ENCODE measurements at places on chromosomes 11 and 22.

- no peak for DNase-seq
Observed at GRCh38 chr22:43440104-43440387, 28.2 kb downstream of the MPPED1 start.

DNA sequence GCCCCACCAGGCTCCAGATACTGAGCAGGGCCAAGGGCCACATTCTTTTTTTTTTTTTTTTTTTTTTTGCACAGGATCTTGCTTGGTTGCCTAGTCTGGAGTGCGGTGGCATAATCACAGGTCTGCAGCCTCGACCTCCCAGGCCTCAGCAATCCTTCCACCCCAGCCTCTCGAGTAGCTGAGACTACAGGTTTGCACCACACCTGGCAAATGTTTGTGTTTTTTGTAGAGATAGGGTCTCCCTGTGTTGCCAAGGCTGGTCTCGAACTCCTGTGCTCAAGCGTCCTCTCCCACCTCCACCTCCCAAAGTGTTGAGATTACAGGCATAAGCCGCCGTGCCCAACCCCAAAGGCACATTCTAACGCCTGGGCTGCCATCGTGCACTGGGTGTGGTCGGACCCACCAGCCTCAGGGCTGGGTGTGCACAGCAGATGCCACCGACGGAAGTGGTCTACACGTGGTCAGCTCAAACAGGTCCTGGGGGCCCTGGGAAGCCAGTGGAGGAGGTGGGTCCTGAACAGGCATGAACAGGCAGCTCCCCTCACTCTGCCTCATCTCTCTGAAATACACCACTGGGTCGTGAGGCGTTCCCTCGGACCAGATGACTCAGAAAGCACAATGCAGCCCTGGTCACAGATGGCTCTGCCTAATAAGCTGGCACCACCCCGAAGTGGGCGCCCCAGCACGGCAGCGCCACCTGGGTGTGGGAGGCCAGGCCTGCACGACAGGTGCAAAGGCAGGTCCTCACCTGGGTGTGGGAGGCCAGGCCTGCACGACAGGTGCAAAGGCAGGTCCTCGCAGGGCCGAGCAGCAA, 5.1 kb upstream of the B4GALNT4 start:
- peak; percentile 87 for DNase-seq

- DNase-seq = no peak
Observed at GRCh38 chr11:70473873-70474690, 75.8 kb downstream of the CTTN start.

DNA sequence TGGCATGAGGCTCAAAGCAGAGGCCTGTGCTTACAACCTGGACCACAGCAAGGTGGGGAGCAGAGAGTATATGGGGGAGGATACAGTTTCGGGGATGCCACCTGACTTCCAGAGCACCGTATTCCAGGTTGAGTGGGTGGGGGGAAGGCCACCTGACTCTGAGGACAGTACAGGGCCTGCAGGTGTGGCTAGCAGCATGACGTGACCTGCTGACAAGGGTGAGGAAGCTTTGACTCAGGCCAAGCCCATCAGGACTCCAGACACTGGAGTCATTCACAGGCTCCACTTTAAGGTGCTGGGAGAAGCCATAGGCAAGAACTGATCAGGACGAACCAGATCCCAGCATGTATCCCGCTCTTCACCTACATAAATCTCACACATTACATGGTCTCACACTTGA, 34.6 kb upstream of the CRTAM start:
- no peak for DNase-seq

- DNase-seq = no peak
Observed at GRCh38 chr11:46112961-46113607, 8.2 kb downstream of the PHF21A start.

DNA sequence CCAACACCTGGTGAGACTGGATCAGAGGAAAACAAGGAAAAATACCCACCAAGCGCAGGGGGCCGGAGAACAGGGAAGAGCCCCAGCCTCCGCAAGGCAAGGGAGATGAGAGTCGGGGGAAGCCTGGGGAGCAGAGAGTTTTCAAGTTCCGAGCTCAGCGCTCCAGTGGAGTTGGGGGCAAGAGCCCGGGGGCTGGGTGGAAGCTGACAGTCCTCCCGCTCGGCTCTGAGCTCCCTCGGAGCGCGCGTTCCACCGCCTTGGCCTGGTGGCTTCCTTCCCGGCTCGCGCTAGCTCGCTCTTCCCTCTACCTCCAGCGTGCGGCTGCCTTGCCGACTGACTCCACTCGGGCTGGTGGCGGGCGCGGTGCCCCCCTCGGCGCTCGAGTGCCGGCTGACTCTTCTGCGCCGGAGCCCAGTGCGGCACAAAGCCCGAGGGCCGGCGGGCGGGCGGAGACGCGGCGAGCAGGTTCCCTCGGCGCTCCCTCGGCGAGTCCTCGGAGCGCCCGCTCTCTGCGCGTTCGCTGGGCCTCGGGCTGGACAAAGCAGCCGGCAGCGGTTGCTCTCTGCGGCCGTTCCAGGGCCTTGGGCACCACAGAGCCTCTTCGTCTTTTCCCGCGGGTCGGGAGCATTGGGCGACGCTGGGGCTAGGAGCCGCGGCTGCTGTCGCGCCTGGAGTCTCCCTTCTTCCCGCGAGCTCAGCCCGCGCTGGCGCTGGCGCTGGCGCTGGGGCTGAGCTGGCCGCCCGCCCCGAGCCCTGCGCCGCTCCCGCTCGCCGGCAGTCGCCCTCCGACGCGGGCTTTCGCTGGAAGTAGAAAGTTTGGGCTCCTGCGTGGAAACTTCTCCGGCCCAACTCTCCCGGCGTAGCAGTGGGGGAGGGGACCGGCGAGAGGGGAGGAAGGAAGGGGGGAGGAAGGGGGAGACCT, 1.0 kb downstream of the PAX6 start:
- peak; percentile 64 for DNase-seq

DNA sequence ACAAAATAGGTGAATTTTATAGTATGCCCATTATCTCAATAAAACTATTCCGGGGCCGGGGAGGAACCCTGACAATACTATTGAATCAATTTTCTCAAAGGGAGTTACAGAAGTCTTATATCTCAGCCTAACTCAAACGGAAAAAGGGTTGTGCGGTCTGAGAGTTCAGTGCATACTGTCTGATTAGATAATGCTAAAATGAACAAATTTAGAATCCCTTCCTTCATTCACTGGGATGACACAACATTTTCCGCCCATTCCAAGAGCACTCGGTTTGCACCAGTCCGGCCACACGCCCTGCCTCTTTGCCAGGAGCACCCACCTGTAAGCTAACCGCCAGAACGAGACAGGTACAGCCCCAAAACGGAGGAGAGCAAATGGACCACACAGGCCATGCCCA, 50.0 kb upstream of the NFRKB start:
- no peak for DNase-seq

GRCh38 chr11:117837070-117837776, 12.7 kb upstream of the FXYD2 start:
- DNase-seq = peak; percentile 23

DNA sequence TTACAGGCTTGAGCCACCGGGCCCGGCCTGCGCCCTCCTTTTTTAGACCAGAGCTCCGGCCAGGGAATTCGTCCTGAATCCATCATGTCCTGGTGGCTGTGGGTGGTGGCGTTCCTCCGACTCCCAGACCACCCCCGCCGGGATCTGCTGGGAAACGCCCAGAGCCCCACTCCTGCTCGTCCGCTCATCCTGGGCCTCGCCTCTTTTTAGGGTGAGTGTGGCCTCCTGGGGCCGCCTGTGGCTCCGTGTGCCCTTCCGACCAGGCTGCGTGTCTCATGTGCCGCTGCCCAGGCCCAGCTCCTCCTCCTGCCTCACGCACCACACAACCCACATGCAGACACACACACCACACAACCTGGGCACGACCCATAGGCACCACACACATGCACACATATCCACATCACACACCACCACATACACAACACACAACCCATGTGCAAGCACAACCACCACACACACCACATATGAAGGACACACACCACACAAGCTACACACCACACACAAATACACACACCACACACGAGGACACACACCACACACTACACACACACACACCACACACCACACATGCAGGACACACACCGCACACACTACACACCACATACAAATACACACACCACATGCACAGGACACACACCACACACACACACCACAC, 946.2 kb downstream of the BRD1 start:
- DNase-seq = no peak

DNA sequence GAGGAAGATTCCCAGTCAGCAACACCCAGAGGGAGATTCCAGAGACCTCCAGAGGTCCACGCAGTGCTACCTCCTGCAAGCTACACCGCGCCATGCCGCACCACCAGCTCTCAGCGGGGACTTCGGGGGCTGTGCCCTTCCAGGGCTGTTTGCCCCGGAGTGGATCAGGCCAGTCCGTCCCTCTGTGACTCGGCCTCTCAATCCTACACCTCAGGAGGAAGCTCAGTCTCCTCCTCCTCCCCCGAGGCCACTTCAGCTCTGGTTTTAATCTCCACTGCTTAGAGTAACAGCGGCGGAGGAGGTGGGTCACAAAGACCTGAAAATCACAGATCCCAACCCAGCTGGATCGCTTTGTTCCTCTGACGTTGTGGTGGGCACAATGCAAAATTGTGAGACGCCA, 68.6 kb downstream of the PHF21B start:
- peak; percentile 51 for DNase-seq

DNA sequence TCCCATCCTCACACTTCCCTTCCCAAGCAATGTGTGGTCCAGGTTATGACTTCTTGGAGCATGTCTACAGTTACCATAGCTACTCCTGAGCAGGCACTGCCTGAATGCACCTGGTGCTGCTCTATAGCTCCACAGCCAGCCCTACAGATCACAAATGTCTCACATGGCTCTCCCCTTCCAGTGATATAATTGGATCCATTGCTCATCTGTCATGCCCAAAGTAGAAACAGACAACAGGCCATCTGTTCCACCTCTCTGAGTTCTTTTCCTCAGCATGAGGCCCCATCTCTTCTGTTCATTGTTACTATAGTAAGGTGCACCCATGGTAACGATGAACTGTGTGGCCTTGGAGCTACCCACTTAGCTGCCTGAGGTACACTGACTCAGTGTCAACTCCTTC, 320.3 kb upstream of the ZC3H12C start:
- DNase-seq = no peak

DNA sequence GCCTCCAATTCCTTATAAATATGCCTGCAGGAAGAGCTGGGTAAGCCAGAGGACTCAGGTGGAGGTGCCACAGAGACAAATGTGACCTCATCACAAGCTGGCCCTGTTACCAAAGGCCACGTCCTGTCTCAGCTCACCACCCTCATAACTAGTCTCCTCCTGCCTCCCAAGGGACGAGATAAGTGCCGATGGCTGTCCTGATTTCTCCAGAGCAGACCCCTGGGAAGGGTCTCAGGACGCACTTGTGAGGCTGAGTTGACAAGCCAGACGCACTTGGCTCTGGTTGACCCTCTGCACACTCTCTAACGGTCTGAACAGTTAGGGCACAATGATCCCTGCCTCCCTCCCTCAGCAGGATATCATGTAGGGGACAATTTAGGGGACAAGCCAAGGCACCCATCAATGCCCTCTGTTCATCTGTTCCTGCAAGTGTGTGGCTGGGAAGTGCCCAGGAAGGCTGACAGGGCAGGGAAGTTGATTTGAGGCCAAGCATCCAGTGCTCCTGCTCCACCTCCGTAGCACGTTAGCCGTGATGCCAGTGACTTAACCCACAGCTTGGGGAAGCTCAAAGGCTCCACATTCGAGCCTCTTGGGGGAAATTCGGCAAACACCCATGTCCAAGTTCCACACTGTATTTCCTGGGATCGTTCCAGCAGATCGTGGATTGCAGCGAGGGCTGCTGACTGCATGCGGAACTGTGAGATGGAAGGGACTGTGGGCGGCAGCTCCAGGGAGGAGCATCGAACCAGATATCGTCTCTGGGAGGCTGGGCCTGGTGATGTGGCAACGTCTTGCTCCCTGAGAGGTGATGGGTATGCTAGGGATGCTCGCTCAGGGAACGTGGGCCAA, 2.8 kb downstream of the SMIM38 start:
- no peak for DNase-seq

GRCh38 chr22:45335854-45336522, 26.3 kb downstream of the FAM118A start:
- DNase-seq = no peak
